ENCODE measurements at places on chromosomes 3 and 15.

- DNase-seq, result no peak
These were observed 2.5 kb downstream of the FEM1B start for GRCh38 chr15:68279779-68280753.

GRCh38 chr15:68343579-68344225 is 66.2 kb downstream of the FEM1B start:
- DNase-seq, result no peak

DNA sequence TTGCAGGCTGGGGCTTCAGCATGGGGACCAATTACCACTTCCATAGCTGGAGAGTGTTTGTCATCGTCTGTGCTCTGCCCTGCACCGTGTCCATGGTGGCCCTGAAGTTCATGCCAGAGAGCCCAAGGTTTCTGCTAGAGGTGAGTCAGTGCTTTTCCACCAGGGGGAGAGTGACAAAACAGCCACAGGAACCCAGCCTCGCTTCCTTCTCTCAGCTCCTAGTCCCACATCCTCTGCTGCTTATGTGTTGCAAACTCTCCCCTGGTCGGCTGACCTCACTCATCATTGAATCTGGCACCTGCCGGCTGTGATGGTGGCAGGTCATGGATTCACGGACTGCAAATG is 158.3 kb downstream of the SV2B start:
- DNase-seq, result no peak

DNA sequence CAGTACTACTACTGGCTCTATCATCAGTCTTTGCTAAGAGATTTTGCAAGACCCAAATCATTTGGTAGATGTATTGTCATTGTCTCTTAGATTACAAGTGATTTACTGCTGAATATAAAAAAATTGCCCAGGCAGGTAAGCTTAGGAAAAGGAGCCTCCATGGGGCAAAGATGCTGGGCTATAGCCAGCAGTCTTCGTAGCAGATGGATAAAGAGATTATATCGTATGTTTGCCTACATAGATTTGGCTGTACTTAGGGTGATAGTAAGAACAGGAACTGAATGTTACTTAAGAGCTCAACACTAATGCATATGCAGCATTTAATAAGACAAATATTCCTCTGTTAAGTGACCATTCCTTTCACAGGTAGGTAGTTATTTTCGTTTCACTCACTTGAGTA is 48.9 kb downstream of the PTPRG start:
- no peak for DNase-seq

DNA sequence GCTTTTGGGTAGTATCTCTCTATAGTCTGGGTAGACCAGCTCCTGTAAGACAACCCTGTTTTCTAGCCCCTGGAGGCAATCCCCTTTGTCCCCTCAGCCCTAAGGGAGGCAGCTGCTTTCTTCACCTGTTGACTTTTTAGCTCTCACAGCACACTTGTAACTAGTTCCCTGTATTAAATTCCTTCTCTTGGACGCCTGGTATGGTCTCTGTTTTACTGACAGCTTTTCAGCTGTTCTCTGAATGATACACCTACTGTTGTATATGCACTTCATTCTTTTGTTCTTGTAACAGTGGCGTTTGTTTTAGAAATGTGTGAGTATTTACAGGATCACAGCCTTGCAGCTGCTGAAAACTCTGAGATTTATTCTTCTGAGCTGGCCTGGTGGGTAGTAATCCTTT is 413.0 kb upstream of the RBMS3 start:
- DNase-seq, result no peak

GRCh38 chr15:82625136-82625535 is 22.0 kb downstream of the CPEB1 start:
- DNase-seq, result no peak
